WTC11 (cell line): ENCODE measurements at places on chromosomes 7 and 10. TPM values are rescaled to one million over a fixed set of nuclear protein-coding genes. Genes with fewer than 3 reads are reported as not detected.

DNA sequence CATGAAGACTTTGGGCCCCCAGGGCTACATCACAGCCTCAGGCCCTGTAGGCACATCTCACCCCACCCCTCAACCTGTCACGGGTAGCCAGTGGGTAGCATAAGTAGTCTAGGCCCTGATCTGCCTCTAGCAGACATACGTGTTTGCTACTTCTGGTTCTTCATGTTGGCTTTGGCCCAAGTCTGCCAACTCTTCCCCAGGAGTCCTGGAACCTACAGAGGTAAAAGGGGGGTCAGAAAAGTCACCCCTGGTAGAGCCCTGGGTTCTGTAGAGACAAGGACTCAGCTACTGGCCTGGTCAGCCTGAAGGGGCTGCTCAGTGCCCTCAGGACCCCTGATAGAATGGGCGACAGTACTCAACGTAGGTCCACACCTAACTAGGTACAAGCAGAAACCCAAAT lies 67.5 kb upstream of the UNC5B start:
- no peaks in the 10 kb centered on the region for H3K36me3 ChIP-seq
- H3K27ac ChIP-seq, result no peak overlapping the region
- peaks cover 7% of the 10 kb centered on the region; the same call in 1 of the 2 replicates for H3K27me3 ChIP-seq
- no peak for DNase-seq
- H3K4me3 ChIP-seq, result no peak overlapping the region

- H3K4me3 ChIP-seq, result no peak overlapping the region
- peaks cover 14% of the 10 kb centered on the region for H3K27me3 ChIP-seq
- no peaks in the 10 kb centered on the region for H3K4me1 ChIP-seq
- peaks cover 26% of the 10 kb centered on the region for H3K36me3 ChIP-seq
- DNase-seq, result no peak
- no peak overlapping the region for H3K27ac ChIP-seq
Observed at GRCh38 chr10:130188195-130189175, 52.3 kb downstream of the GLRX3 start.

DNA sequence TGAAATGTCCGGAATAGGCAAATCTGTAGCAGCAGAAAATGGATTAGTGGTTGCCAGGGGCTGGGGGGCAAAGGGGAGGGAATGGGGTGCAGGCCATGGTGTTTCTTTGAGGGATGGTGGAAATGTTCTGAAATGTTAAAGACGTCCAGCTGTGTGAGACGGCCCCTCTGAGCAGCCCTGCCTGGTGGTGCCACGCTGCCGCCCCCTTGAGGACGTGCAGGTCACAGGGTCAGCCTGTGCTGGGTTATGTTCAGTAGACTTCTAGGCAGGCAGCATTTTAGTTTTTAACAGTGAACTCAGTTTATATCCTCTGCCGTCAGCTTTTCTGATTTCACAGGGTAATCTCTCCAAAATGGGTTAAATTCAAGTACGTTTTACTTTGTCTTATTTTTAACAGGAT lies 9.4 kb downstream of the NUB1 start:
- no peaks in the 10 kb centered on the region for H3K4me1 ChIP-seq
- no peaks in the 10 kb centered on the region for H3K27me3 ChIP-seq
- H3K4me3 ChIP-seq, result no peak overlapping the region
- peaks cover 47% of the 10 kb centered on the region for H3K36me3 ChIP-seq
- no peak overlapping the region for H3K27ac ChIP-seq

DNA sequence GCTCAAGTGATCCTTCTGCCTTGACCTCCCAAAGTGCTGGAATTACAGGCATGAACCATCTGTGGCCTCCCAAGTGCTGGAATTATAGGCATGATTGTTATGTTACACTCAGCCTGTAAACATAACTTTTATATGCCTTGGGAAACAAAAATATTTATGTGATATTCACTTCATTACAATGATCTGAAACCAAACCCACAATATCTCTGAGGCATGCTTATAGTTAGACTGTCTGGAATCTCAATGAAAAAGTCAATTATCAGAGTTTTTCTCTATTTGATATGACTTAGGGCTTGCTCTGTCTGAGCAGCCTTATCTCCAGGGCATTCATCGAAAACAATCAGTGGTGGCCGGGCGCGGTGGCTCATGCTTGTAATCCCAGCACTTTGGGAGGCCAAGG lies 195.3 kb upstream of the MYO3A start:
- DNase-seq, result no peak
- H3K4me3 ChIP-seq, result no peak overlapping the region
- no peaks in the 10 kb centered on the region for H3K27me3 ChIP-seq
- no peaks in the 10 kb centered on the region for H3K4me1 ChIP-seq
- no peaks in the 10 kb centered on the region for H3K36me3 ChIP-seq

DNA sequence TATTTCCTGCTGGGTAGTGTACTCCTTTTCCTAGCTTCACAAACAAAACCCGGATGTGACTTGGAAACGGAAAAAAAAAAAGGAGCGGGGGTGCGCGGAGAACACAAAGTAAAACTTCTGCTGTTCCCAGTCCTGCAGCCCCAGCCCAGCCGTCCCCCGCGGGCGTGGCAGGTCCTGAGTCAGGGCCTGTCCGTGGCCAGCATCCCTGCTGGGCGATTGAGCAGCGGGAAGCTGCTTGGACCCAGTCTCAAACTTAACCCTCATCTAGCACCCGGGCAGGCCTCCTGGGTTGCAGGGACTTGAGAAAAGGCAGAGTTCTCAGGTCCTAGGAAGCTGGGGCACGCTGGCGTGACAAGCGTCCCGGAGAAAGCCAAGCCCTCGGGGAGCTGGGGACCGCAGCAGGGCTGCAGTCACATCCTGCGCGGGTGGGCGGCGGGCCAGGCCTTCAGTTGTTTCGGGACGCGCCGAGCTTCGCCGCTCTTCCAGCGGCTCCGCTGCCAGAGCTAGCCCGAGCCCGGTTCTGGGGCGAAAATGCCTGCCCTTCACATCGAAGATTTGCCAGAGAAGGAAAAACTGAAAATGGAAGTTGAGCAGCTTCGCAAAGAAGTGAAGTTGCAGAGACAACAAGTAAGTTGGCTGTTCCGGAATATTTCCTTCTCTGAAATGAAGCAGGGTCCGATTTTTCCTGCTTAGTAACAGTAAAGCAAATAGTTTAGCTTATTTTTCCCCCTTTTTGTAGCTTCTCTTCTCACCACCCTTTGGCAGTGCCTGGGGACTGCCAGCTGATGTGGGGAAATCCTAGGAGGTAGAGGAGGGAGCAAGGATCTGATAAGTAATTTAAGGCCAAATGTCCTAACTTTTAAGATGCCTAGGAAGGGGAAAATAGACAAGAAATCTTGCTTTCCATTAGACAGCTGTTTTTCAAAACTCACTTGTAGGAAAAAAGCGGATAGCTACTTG lies at the start of gene GNG11:
GNG11 (plus strand) TSS at position 129 of the 960 bp plus-strand sequence; CDS start at position 532, 403 bp downstream.
- H3K4me1 ChIP-seq, result peaks cover 23% of the 10 kb centered on the region
- peak; percentile 59 for DNase-seq
- H3K27ac ChIP-seq, result no peak within 1 kb of the TSS; the same call in 1 of the 2 replicates
- H3K36me3 ChIP-seq, result no peaks in the 10 kb centered on the region
- H3K27me3 ChIP-seq, result no peaks in the 10 kb centered on the region
- H3K4me3 ChIP-seq, result peak within 1 kb of the TSS; percentile 67

DNA sequence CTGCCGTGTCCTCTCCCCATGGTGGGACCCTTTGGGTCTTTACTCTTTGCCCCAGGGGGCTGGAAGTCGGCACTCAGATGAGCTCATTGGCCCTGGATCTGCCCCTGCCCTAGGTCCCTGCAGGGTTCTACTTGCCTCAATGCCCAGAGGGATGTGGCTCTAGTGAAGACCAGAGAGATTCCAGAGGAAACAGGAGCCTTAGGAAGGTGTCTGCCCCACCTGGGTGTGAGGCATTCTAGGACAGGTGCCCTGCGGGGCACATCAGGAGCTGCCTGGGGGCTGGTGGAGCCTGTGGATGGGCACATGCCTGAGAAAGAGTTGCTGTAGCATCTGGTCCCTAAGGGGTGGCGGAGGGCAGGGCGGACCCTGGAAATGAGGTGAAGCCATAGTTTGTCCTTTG lies 128.6 kb downstream of the ADCY1 start:
- H3K27ac ChIP-seq, result no peak overlapping the region
- no peaks in the 10 kb centered on the region for H3K4me1 ChIP-seq
- no peaks in the 10 kb centered on the region for H3K27me3 ChIP-seq
- peak; percentile 1 for DNase-seq
- H3K4me3 ChIP-seq, result no peak overlapping the region

GRCh38 chr10:117819304-117819703 lies 227.4 kb downstream of the RAB11FIP2 start:
- no peaks in the 10 kb centered on the region for H3K36me3 ChIP-seq
- peaks cover 7% of the 10 kb centered on the region for H3K4me1 ChIP-seq
- no peak overlapping the region for H3K27ac ChIP-seq

DNA sequence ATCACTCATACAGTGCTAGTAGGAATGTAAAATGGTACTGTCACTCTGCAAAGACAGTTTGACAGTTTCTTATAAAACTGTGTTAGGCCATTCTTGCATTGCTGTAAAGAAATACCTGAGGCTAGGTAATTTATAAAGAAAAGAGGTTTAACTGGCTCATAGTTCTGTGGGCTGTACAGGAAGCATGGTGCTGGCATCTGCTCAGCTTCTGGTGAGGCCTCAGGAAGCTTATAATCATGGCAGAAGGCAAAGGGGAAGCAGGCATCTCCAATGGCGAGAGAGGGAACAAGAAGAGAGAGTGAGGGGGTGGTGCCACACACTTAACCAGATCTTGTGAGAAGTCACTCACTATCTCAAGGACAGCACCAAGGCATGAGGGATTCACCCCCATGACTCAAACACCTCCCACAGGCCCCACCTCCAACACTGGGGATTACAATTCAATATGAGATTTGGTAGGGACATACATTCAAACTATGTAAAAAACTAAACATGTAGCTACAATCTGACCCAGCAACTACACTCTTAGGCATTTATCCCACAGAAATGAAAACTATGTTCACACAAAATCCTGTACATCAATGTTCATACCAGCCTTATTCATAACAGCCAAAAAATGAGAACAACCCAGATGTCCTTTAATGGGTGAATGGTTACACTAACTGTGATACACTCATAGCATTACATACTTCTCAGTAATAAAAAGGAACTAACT lies 5.0 kb downstream of the ALDH18A1 start:
- peaks cover 21% of the 10 kb centered on the region for H3K4me1 ChIP-seq
- H3K27ac ChIP-seq, result no peak overlapping the region
- no peaks in the 10 kb centered on the region for H3K27me3 ChIP-seq
- H3K4me3 ChIP-seq, result no peak overlapping the region
- no peak for DNase-seq

GRCh38 chr7:44979481-44980392 lies 922 bp upstream of the MYO1G start:
- peaks cover 27% of the 10 kb centered on the region for H3K36me3 ChIP-seq
- H3K4me3 ChIP-seq, result no peak overlapping the region
- H3K27me3 ChIP-seq, result no peaks in the 10 kb centered on the region
- no peak overlapping the region for H3K27ac ChIP-seq
- DNase-seq, result no peak

Gene HOGA1
- 0.15 to 0.62 TPM (median 0.55 TPM) in 3 replicates for total RNA-seq

DNA sequence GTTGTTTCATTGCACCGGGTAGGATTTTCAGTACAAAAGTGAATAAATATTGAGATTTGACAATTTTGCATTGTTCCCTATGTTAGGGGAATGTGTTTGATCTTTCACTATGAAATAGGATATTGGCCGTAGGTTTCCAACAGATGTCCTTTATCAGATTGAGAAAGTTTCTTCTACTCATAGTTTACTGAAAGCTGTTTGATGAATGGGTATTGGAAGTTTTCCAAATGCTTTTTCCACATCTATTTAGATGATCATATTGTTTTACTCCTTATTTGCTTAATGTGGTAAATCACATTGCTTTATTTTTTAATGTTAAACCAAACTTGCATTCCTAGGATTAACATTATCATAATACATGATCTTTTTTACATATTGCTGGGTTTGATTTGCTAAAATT lies 177.9 kb upstream of the C7orf33 start:
- H3K4me3 ChIP-seq, result no peak overlapping the region
- H3K4me1 ChIP-seq, result peaks cover 16% of the 10 kb centered on the region
- H3K36me3 ChIP-seq, result peaks cover 24% of the 10 kb centered on the region
- no peak overlapping the region for H3K27ac ChIP-seq

Gene HTR7
- 8.9 to 11.2 TPM (median 9.3 TPM) in 3 replicates for total RNA-seq

- no peaks in the 10 kb centered on the region for H3K27me3 ChIP-seq
- H3K36me3 ChIP-seq, result peaks cover 13% of the 10 kb centered on the region
- DNase-seq, result no peak
Observed at GRCh38 chr7:5636446-5636835, 145.0 kb downstream of the RNF216 start.

GRCh38 chr7:116293633-116294032 lies 83.3 kb downstream of the TES start:
- no peak overlapping the region for H3K27ac ChIP-seq
- DNase-seq, result no peak
- H3K4me1 ChIP-seq, result no peaks in the 10 kb centered on the region
- no peak overlapping the region for H3K4me3 ChIP-seq

- H3K36me3 ChIP-seq, result peaks cover 6% of the 10 kb centered on the region
- no peaks in the 10 kb centered on the region; the same call in 1 of the 2 replicates for H3K27me3 ChIP-seq
- no peaks in the 10 kb centered on the region for H3K4me1 ChIP-seq
- no peak overlapping the region for H3K4me3 ChIP-seq
Observed at GRCh38 chr7:50221028-50221427, 83.5 kb upstream of the IKZF1 start.

DNA sequence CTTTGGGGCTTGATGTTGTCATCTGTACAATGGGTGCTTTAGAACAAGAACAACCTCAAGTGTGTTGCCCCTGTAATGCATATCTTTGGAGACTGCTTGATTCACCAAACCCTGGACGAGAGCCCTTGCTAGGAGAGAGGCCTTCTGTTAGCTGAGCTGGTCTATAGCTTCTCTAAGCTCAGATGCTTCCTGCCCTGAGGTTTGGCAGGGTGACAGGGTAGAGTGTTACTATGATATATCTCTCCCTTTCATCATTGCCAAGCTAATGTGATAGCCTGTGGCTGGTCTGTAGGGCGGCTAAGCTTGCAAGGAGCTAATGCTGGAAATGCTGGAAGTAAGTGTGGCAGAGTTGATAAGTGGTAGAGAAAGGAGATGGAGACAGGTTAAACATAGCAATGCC lies 364.1 kb downstream of the RPS24 start:
- H3K4me1 ChIP-seq, result peaks cover 19% of the 10 kb centered on the region
- H3K4me3 ChIP-seq, result no peak overlapping the region
- H3K27ac ChIP-seq, result no peak overlapping the region
- DNase-seq, result no peak
- H3K36me3 ChIP-seq, result no peaks in the 10 kb centered on the region
- no peaks in the 10 kb centered on the region for H3K27me3 ChIP-seq

GRCh38 chr10:110746254-110746826 lies 102.2 kb downstream of the RBM20 start:
- peaks cover 6% of the 10 kb centered on the region for H3K4me1 ChIP-seq
- no peak overlapping the region for H3K4me3 ChIP-seq

- no peak for DNase-seq
- peaks cover 9% of the 10 kb centered on the region for H3K4me1 ChIP-seq
- H3K4me3 ChIP-seq, result no peak overlapping the region
- no peak overlapping the region for H3K27ac ChIP-seq
Observed at GRCh38 chr7:51802718-51803117, 486.1 kb upstream of the COBL start.

Gene ITGB8
- 1.8 to 2.2 TPM (median 1.9 TPM) in 3 replicates for total RNA-seq

Gene ITIH5
- 3.1 to 3.8 TPM (median 3.6 TPM) in 3 replicates for total RNA-seq

- no peak for DNase-seq
- H3K27ac ChIP-seq, result no peak overlapping the region
- H3K4me1 ChIP-seq, result no peaks in the 10 kb centered on the region
- H3K4me3 ChIP-seq, result no peak overlapping the region
- H3K36me3 ChIP-seq, result no peaks in the 10 kb centered on the region
Observed at GRCh38 chr7:79329464-79329863, 124.0 kb downstream of the MAGI2 start.
